ENCODE measurements at places on chromosomes 7 and 10.

GRCh38 chr7:51059504-51060142 is 257.0 kb downstream of the COBL start:
- no peak for DNase-seq
- no peak overlapping the region for H3K27ac ChIP-seq

GRCh38 chr10:62231805-62232204 is 36.8 kb downstream of the RTKN2 start:
- peaks cover 23% of the 10 kb centered on the region for H3K36me3 ChIP-seq
- peaks cover 40% of the 10 kb centered on the region for H3K4me1 ChIP-seq
- no peaks in the 10 kb centered on the region for H3K27me3 ChIP-seq
- peak overlapping the region; percentile 62 for H3K27ac ChIP-seq

- H3K27ac ChIP-seq = no peak overlapping the region
- DNase-seq = no peak
- H3K4me1 ChIP-seq = peaks cover 10% of the 10 kb centered on the region
- H3K36me3 ChIP-seq = no peaks in the 10 kb centered on the region
- no peak overlapping the region for H3K4me3 ChIP-seq
- no peaks in the 10 kb centered on the region for H3K27me3 ChIP-seq
These were observed 41.5 kb downstream of the DPY19L1 start for GRCh38 chr7:34995757-34996156.

- no peaks in the 10 kb centered on the region for H3K27me3 ChIP-seq
- H3K4me3 ChIP-seq = no peak overlapping the region
- peaks cover 6% of the 10 kb centered on the region for H3K4me1 ChIP-seq
- H3K27ac ChIP-seq = no peak overlapping the region
These were observed 13.9 kb upstream of the DNAAF5 start for GRCh38 chr7:712381-713138.

DNA sequence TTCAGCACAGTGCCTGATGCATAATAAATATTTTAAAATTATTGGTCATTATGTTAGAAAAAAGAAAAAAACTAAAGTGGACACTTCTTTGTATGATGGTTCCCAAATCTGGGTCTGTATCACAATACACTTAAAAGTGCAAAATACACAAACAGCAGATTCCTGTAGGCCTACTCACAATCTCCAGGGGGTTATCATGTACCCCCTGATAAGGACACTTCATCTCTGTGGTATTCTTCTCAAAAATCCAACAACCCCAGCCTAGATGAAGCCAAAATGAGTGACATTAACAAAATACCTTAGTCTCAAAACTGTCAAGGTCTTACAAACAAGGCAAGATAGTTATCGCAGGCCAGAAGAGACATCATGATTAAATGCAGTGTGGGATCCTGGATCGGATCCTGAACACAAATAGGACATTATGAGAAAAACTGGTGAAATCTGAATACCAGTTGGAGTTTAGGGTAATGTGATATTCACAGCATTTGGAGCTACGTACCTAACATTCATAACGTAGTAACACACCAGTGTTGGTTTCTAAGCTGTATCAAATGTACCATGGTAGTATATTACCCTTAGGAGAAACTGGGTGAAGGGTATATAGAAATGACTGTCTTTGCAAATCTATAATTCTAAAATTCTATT is 45.2 kb downstream of the NSUN6 start:
- H3K27ac ChIP-seq = no peak overlapping the region
- no peak overlapping the region for H3K4me3 ChIP-seq
- no peak for DNase-seq
- H3K36me3 ChIP-seq = peaks cover 34% of the 10 kb centered on the region
- H3K27me3 ChIP-seq = no peaks in the 10 kb centered on the region

DNA sequence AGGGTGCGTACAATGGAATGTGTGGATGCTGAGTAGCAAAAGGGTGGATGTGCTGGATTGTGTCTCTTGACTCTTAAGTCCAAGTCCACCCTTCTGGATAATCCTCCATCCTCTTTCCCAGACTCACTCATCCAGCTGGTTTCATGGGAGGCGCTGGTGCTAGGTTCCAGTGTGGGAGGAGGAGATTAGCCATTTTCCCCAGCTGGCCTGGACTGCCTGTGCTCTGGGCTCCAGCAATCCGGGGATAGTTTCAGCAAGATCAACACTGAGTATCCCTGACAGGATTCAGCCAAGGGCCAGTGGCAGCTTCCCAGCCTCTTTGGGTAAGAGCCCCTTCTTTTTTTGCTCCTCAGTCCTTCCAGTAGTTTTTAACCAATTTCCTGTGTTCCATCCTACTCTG is 21.6 kb upstream of the TRIL start:
- no peak overlapping the region for H3K27ac ChIP-seq
- DNase-seq = no peak
- no peaks in the 10 kb centered on the region for H3K4me1 ChIP-seq
- no peak overlapping the region for H3K4me3 ChIP-seq
- H3K36me3 ChIP-seq = no peaks in the 10 kb centered on the region

- H3K27me3 ChIP-seq = no peaks in the 10 kb centered on the region
- H3K27ac ChIP-seq = peak overlapping the region; percentile 97
These were observed 211.0 kb upstream of the KLF14 start for GRCh38 chr7:130944997-130945396.

DNA sequence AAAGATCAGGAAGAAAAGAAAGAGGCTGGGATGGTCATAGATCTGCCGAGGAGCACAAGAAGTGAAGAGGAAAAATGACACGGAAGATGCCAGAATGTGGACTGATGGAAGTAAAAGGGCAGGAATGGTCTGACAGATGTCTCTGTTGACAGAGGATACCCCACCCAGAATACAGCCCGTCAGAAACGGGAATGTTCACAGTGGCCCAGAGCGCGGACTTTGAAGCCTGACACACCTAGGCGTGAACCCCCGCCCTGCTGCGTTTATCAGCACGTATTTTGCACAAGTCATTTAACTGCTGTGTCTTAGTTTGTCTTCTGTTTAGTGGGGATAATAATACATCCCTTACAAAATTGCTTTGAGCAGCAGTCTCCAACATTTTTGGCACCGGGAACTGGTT is 27.1 kb downstream of the AKR1B1 start:
- H3K27me3 ChIP-seq = peaks cover 7% of the 10 kb centered on the region
- peak overlapping the region; percentile 70 for H3K4me3 ChIP-seq
- H3K4me1 ChIP-seq = peaks cover 13% of the 10 kb centered on the region
- H3K27ac ChIP-seq = no peak overlapping the region

- no peak overlapping the region for H3K4me3 ChIP-seq
- H3K27ac ChIP-seq = no peak overlapping the region
- DNase-seq = no peak
These were observed 39.5 kb downstream of the C7orf33 start for GRCh38 chr7:148630078-148630477.

- peaks cover 34% of the 10 kb centered on the region for H3K36me3 ChIP-seq
- H3K27ac ChIP-seq = no peak overlapping the region
- peak overlapping the region; percentile 50 for H3K4me3 ChIP-seq
- H3K4me1 ChIP-seq = peaks cover 57% of the 10 kb centered on the region
- H3K27me3 ChIP-seq = no peaks in the 10 kb centered on the region
- peak; percentile 13 for DNase-seq
These were observed 6.3 kb downstream of the MTPN start for GRCh38 chr7:135970682-135971365.

- no peaks in the 10 kb centered on the region for H3K4me1 ChIP-seq
- no peak overlapping the region for H3K27ac ChIP-seq
- no peak overlapping the region for H3K4me3 ChIP-seq
- H3K27me3 ChIP-seq = no peaks in the 10 kb centered on the region
- DNase-seq = no peak
- H3K36me3 ChIP-seq = no peaks in the 10 kb centered on the region
These were observed 2.1 kb downstream of the MACC1 start for GRCh38 chr7:20214921-20215669.

GRCh38 chr10:112763916-112764520 is 186.0 kb upstream of the TCF7L2 start:
- no peaks in the 10 kb centered on the region for H3K4me1 ChIP-seq
- no peak overlapping the region for H3K27ac ChIP-seq
- H3K36me3 ChIP-seq = no peaks in the 10 kb centered on the region
- no peak for DNase-seq
- no peak overlapping the region for H3K4me3 ChIP-seq

- no peak for DNase-seq
- no peaks in the 10 kb centered on the region for H3K36me3 ChIP-seq
- H3K4me1 ChIP-seq = peaks cover 36% of the 10 kb centered on the region
- no peak overlapping the region for H3K4me3 ChIP-seq
- H3K27ac ChIP-seq = peak overlapping the region; percentile 3
- H3K27me3 ChIP-seq = no peaks in the 10 kb centered on the region
These were observed 58.1 kb upstream of the ST8SIA6 start for GRCh38 chr10:17512341-17513001.

- H3K4me1 ChIP-seq = no peaks in the 10 kb centered on the region
- no peaks in the 10 kb centered on the region for H3K36me3 ChIP-seq
- no peak overlapping the region for H3K4me3 ChIP-seq
- H3K27ac ChIP-seq = no peak overlapping the region
- DNase-seq = no peak
These were observed 64.3 kb upstream of the ZNF32 start for GRCh38 chr10:43712821-43713584.

DNA sequence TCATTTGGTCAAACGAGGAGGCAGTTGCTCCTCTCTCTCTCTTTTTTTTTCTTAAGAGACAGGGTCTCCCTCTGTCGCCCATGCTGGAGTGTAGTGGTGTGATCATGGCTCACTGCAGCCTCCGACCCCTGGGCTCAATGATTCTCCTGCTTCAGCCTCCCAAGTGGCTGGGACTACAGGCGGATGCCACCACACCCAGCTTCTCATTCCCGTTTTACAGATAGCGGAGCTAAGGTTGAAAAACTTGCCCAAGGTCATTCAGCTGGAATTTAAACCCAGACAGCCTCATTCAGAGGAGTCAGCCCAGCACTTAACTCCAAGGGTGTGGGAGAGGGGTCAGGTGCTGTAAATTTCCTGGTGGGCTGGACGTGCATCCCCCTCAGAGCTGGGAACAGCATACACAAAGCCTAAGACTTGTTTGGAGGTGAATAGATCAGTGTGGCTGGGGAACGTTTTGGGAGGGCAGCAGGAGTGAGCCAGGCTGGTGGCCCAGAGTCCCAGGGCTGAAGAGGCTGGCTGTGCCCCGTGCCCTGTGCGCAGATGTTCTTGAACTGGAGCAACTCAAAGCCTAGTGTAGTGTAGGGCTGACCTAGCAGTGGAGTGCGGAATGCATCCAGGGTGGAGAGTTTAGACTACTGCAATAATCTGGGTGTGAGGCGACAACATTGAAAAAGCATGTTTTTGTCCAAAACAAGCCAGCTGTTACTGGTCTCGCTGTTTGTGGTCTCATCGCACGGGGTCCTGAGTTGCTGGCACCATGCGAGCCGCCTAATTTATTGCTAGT is 2.3 kb downstream of the HTRA1 start:
- H3K36me3 ChIP-seq = no peaks in the 10 kb centered on the region
- H3K27me3 ChIP-seq = peaks cover 21% of the 10 kb centered on the region
- DNase-seq = no peak
- H3K4me3 ChIP-seq = no peak overlapping the region

DNA sequence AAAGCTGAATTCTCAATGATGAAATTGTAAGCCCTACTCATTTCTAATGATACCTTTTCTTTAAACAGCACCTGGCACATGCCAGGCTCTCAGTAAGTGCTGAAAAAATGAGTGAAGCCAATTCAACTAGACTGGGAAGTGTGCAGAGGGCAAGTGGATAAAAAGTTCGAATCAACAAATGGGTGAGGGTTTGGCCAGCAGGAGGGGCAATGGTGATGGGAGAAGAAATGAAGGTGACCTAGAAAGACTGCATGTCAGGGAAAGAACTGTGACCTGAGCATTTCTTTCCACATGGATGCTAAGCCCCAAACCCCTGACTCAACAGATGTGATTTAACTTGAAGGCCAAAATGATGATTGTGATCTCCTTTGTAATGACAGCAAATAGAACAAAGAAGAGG is 54.6 kb downstream of the DKK1 start:
- H3K36me3 ChIP-seq = no peaks in the 10 kb centered on the region
- no peak overlapping the region for H3K4me3 ChIP-seq
- no peak for DNase-seq
- H3K27ac ChIP-seq = no peak overlapping the region

GRCh38 chr7:120226188-120226587 is 46.8 kb upstream of the KCND2 start:
- H3K27ac ChIP-seq = no peak overlapping the region
- H3K36me3 ChIP-seq = no peaks in the 10 kb centered on the region
- DNase-seq = no peak
- no peak overlapping the region for H3K4me3 ChIP-seq

- DNase-seq = no peak
- H3K27me3 ChIP-seq = no peaks in the 10 kb centered on the region
- no peak overlapping the region for H3K4me3 ChIP-seq
- no peaks in the 10 kb centered on the region for H3K4me1 ChIP-seq
- H3K27ac ChIP-seq = no peak overlapping the region
These were observed 264.3 kb upstream of the POM121L12 start for GRCh38 chr7:52771177-52771576.

DNA sequence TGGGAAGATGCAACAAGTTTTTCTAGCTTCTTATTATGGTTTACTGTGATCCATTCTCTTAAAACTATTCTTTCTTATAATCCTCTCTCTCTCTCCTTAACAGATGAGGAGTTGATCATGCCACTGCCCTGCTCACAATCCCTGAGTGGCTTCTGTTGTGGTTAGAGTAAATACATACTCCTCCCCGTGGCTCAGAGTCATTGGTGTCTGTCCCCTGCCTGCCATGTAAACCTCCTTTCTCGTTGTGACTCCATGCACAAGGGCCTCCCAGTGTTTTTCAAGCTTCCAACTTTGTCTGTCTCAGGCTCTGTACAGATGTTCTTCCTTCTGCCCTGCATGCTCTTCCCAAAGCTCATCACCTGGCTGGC is 20.4 kb downstream of the CCNY start:
- peaks cover 34% of the 10 kb centered on the region for H3K4me1 ChIP-seq
- DNase-seq = no peak
- H3K27ac ChIP-seq = no peak overlapping the region
- no peaks in the 10 kb centered on the region for H3K36me3 ChIP-seq
- no peaks in the 10 kb centered on the region for H3K27me3 ChIP-seq
- no peak overlapping the region for H3K4me3 ChIP-seq

GRCh38 chr7:107364787-107365186 is 105.1 kb upstream of the GPR22 start:
- H3K36me3 ChIP-seq = peaks cover 30% of the 10 kb centered on the region
- no peak overlapping the region for H3K27ac ChIP-seq
- H3K27me3 ChIP-seq = no peaks in the 10 kb centered on the region
- DNase-seq = no peak

DNA sequence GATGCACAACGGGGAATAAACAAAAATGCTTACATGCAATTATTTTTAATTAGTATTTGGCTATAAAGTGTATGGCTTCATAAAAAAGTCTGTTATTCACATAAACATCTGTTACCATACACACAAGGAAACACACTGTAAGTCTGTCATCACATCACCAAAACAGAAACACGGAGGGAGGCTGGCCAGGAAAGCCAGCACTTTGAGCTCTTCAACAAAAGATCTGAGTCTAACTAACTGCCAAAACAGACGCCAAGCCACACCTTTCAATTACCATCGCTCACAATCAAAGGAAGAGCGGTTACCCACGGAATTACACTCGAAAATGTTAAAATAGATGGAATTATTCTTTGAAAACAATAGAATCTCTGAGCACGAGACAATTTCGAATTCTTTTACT is 49.2 kb upstream of the MGMT start:
- no peaks in the 10 kb centered on the region for H3K36me3 ChIP-seq
- H3K4me1 ChIP-seq = no peaks in the 10 kb centered on the region
- H3K27me3 ChIP-seq = no peaks in the 10 kb centered on the region

GRCh38 chr7:101913247-101913721 is 95.9 kb downstream of the CUX1 start:
- no peak overlapping the region for H3K4me3 ChIP-seq
- no peaks in the 10 kb centered on the region for H3K4me1 ChIP-seq
- H3K27ac ChIP-seq = no peak overlapping the region
- peaks cover 23% of the 10 kb centered on the region for H3K36me3 ChIP-seq

- no peaks in the 10 kb centered on the region for H3K36me3 ChIP-seq
- H3K4me1 ChIP-seq = peaks cover 32% of the 10 kb centered on the region
- no peak for DNase-seq
- H3K4me3 ChIP-seq = no peak overlapping the region
- H3K27ac ChIP-seq = no peak overlapping the region
These were observed 1.8 kb upstream of the DDX50 start for GRCh38 chr10:68899186-68899745.

All from CD4-positive, CD25-positive, alpha-beta regulatory T cell (primary cell).